ENCODE measurements at places on chromosomes 4 and X.

DNA sequence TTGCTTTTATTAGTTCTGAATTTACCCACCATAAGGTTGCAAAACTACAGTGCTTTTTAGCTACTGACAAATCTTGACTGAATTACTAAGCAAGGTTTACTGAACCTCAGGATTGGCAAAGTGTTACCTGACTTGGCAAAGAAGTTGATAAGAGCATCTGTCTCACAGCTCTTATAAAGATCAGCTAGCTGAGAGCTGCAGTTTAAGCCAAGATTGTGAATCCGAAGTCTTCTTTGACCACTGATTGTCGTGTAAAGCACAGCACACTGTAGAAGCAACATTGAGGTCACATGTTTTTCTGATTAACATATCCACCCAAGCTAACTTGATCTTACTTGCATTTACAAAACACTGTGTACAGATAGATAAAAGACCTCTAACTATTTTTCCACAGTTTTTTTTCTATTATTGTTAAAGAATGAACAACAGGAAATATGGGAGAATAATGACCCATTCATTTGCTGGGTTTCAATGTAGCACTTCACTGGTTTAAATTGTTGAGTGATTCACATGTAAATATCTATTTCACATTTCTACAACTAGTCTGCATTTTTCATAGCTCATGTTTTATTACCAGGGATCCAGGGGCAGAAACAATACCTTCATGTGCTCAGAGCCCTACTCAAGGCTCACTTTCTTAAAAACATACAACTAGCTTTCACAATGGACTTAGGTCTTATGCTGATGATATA, 54.0 kb downstream of the METTL14 start:
- no peak for DNase-seq

DNA sequence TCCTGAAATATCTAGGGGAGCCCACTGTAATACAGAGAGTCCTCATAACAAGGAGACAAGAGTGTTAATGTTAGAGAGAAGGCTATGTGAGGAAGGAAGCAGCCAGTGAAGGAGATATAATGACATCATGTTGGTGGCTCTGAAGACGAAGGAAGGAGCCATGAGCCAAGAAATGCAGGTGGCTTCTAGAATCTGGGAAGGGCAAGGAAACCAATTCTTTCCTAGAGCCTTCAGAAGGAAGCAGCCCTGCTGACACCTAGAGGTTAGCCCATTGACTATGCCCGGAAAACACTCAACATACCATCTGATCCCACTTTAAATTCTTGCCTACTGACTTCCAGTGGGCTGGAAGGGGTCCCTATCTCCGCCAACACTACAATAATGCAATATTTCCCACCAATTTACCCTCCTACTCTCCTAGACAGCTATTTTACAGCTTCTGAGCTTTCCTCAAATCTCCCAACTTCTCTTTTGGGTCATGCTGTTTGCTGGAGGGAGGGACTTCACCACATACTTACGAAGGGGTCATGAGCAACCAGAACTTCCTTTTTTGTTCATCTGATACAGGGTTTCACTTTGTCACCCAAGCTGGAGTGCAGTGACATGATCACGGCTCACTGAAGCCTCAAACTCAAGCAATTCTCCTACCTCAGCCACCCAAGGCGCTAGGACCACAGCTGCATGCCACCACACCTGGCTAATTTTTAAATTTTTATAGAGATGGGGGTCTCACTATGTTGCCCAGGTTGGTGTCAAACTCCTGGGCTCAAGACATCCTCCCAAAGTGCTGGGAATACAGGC, 25.2 kb upstream of the G3BP2 start:
- DNase-seq, result no peak

GRCh38 chrX:101417190-101417589, 9.2 kb downstream of the HNRNPH2 start:
- no peak for DNase-seq

- no peak for DNase-seq
Observed at GRCh38 chr4:55530691-55531090, 16.0 kb downstream of the CLOCK start.

GRCh38 chrX:70410921-70411320, 12.2 kb upstream of the GDPD2 start:
- DNase-seq, result no peak

DNA sequence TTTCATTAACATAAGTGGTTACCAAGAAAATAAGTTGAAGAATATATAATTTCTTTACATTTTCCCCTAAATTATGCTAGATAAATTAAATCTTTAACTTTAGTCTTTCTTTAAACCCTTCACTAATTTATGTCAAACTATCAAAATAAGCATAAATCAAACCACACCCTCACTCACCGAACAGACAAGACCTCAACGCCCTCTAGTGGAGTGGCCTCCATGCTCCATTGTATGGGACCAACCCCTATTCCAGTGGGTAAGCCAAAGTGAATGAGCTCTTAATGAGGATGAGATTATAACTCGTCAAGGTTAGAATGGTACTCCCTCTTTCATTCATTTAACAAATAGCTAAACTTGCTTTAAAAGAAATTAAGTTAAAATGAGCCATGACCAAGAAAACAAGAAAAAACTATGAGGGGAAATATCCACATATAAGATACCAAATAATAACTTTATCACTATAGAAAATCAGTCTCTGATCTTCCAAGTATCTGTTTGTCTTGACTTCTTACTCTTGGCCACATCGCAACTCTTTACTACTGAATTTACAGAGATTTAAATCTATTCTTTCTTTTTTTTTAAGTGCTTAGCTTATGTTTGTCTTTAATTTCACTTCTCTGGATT, 15.6 kb upstream of the BBS12 start:
- DNase-seq, result peak; percentile 33

- no peak for DNase-seq
Observed at GRCh38 chr4:8205241-8205707, 6.2 kb downstream of the SH3TC1 start.

DNA sequence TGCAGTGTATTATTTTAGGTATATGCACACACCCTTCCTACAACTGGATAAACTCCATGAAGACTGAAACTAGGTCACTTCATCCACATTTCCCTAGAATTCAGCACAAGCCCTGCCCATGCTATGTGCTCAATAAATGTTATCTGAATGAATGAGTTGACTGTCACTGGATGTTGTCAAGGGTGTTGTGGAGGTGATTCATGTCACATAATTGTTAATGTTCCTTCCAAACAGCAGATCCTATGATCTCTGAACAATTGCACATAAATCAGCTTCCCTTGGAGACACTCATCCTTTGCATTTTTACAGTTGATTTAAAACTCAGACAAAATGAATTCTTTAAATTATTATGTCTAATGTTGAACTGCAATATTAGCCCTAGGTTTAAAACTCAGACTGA, 154.7 kb downstream of the TSPAN5 start:
- DNase-seq, result no peak

GRCh38 chr4:93495346-93495745, 333.2 kb upstream of the ATOH1 start:
- no peak for DNase-seq

DNA sequence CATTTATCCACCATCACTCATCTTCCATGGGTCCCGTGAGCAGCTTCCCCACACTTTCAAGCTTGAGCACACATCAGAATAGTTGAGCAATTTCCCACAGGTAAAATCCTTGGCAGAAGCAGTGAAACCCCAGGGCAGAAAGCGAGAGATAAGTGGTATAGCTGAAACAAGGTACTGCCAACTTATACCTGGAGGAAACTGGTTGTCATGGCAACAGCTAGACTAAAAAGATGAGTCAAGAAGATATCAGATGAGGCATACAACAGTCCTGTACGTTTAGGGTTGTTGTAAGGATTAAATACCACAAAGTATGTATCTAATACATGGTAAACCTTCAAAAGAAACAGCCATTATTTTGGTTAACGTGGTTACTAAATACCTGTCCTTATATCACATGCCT, 66.9 kb upstream of the PHOX2B start:
- no peak for DNase-seq

- DNase-seq, result no peak
Observed at GRCh38 chrX:132407691-132408090, 81.1 kb downstream of the MBNL3 start.

DNA sequence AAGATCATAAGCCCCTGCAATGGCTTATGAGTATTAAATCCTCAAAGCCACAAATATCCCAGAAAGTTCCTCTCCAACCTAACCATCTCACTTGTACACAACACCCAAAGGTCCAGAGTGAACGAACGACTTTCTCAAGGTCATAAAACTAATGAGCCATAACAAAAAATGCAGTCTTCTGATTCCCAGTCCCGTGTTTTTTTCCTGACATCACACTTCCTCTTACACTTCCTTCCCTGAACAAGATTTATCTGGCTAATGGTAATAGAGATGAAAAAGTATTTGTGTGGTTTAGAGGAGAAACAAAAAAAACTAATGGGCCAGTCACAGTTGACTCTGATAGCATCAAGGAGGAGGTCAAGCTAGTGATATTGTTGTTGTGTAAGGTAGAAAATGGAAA, 99.5 kb upstream of the KLHL13 start:
- DNase-seq, result peak; percentile 82

DNA sequence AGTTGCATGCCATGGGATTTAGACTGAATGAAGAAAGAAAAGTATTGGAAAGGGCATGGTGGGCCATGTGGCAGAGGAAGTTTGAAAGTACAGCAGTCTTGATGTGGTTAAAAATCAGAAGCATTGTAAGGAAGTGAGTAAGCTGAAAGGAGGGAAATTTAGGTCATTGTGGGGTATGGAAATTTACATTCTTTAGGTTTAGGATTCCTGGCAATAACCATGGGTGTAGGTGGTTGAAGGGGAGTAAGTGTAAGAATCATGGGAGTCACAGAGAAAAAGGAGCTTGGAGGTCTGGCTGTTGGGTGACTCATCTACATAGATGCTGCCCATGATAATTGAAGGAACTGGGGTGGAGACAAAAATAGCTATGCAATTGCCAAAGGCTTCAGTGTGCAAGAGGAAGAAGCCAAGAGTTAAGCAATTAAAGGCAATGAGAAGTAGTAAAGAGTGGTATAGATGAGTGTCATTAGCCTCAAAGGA, 243.8 kb upstream of the LDB2 start:
- DNase-seq, result no peak

- DNase-seq, result no peak
Observed at GRCh38 chr4:110503270-110504083, 27.5 kb downstream of the ENPEP start.

DNA sequence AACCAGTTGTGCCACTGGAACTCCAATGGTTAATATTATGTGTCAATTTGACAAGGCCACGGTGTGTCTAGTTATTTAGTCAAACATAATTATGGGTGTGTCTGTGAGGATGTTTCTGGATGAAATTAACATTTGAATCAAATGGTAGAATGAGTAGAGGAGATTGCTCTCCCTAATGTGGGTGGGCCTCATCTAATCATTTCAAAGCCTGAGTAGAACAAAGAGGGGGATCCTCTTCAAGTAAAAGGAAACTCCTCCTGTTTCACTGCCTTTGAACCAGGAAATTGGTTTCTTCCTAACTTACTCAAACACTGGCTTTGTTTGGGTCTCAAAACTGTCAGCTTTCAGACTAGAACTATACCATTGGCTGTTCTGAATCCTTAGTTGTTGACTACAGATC, 1692.1 kb downstream of the PCDH19 start:
- no peak for DNase-seq

DNA sequence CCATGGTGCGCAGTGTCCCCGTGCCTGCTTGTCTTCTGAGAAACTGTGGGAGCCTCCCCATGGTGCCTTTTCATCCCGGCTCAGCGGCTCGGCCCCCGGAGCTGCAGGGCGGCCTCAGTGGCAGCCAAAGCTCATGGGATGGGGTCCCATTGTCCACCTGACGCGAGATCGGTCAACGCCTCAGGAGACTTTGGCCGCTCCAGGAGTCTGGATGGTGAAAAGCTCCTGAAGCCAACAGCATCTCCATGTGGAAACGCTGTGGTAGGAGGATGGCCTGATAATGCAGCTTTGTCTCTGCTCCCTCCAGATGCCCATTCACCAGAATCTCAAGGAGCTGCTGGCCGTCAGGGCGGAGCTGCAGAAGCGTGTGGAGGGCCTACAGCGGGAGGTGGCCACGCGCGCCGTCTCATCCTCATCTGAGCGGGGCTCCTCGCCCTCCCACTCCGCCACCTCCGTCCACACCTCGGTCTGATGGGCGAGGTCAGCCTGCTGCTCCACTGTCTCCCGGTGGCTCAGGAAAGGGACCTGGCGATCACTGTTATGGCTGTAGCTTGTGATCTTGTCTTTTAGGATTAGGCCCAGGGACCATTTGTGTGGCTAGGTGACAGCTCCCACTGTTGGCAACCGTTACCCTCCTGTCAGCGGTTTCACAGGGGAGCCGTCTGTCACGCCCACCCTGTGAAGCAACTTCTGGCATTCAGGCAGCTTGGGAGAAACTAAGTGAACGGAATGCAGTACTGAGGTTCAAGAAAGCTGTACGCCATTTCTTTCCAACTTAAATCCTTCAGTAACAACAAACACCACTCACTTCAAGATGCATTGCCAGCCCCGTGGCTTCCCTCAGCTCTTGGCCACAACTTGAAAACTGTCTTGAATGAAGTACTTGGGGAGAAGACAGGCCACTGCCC, 69.3 kb downstream of the MTMR1 start:
- no peak for DNase-seq

DNA sequence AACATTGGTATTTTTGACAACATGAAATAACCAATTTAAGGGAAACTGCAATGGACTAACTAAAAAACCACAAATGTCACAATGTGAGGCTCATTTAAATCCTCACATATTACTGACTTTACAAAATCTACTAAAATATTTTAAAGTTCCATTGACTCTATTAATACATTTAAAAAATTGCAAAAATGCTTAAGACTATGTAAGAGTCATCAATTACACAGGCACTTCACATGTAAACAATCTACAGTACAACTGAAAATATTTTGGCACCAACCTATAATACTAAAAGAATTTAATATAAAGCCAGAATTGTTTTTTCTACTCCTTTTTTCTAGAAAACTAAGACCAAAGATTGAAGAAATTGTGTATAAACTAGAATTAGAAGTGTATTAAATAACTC, 76.8 kb upstream of the RBMXL3 start:
- DNase-seq, result no peak

GRCh38 chrX:38887222-38887621, 86.0 kb downstream of the MID1IP1 start:
- DNase-seq, result no peak

GRCh38 chr4:1241466-1241935, 7.4 kb downstream of the CTBP1 start:
- DNase-seq, result no peak

All from epithelial cell of proximal tubule (primary cell).